ENCODE measurements at places on chromosomes 5 and 9. TPM values are rescaled to one million over a fixed set of nuclear protein-coding genes. Genes with fewer than 3 reads are reported as not detected.

GRCh38 chr5:112419164-112419985 lies at the start of gene EPB41L4A:
EPB41L4A (minus strand) TSS chr5:112419277; CDS start chr5:112419039, 238 bp downstream.
- peak; percentile 76 for DNase-seq
- no peaks in the 10 kb centered on the region for H3K27me3 ChIP-seq
- H3K4me1 ChIP-seq, result no peaks in the 10 kb centered on the region
- H3K36me3 ChIP-seq, result no peaks in the 10 kb centered on the region
- peak within 1 kb of the TSS; percentile 73 for H3K4me3 ChIP-seq
- peak within 1 kb of the TSS; percentile 48 for H3K27ac ChIP-seq

DNA sequence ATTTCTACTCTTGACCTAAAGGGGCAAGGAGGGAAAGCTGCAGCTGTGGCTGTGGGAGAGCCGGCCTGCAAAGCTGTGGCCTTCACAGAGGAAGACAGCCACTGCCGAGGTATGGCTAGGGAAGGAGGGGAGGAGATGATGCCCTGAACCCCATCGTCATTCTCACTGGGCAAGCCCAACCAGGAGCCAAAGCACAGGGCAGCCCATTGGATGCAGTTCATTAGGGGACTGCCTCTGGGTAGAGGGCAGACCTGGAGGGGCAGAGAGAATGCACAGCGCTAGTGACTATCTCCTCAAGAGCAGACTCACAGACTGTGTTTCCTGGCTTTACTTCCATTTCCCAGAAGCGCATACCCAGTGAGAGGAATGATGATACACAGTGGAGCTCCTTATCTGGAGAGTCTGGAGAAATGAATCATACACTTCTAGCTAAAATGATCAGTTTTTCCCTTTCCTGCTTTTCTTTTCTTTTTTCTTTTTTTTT lies 47.2 kb upstream of the TTC23L start:
- H3K36me3 ChIP-seq, result no peaks in the 10 kb centered on the region
- H3K4me3 ChIP-seq, result no peak overlapping the region
- no peak overlapping the region for H3K27ac ChIP-seq
- H3K27me3 ChIP-seq, result no peaks in the 10 kb centered on the region

- DNase-seq, result no peak
- H3K27me3 ChIP-seq, result no peaks in the 10 kb centered on the region
- no peak overlapping the region for H3K27ac ChIP-seq
- no peak overlapping the region for H3K4me3 ChIP-seq
These were observed 141.8 kb upstream of the RUSC2 start for GRCh38 chr9:35348109-35348508.

ACOT12 gene
- total RNA-seq, result 0.18 TPM

PCDHGA8 gene
- 6.8 TPM for total RNA-seq
